A673 (cell line): ENCODE measurements at places on chromosomes 16 and 17. TPM values are rescaled to one million over a fixed set of nuclear protein-coding genes. Genes with fewer than 3 reads are reported as not detected.
A peak's percentile ranks its signal among the peaks of the same experiment; 100 is the strongest.

DNA sequence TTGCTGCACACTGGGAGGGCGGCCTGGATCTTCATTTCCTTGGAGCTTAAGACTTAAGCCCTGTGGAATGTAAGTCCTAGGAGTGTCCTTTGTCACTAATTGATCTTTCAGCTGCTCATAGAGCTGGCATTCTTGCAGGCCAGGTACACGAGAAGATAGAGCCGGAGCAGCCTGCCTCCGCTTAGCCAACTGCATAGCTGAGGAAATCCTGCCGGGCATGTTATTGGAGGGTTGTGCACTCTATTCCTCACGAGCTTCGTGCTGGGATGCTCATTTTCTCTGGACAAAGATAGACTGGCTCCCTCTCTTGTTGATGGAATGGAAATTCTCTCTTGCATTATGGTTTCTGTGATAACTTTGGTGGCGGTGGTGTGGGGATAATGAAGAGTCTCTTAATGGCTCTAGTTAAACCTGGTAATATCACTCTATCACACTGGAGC is 76.9 kb downstream of the RPA1 start:
- peak; percentile 25 for DNase-seq

DNA sequence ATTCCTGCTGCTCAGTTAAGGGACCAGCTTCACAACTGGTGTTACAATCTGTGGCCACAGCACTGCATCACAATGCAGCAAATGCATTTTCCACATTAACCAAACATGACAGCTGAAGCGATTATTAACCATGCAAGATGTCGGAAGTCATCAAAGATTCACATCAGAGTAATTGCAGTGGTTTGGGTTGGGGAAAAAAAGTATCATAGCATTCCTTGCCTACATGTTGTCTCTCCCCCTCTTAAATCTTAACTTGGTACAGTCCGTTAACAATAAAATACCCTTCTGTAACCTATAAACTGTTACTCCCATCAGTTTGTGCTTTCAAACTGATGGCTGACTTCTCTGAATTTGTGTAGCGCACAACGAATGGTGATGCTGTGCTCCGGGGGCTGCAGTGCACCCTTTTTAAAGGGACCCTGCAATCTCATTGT is 51.6 kb downstream of the NUP93 start:
- peak; percentile 44 for DNase-seq

DNA sequence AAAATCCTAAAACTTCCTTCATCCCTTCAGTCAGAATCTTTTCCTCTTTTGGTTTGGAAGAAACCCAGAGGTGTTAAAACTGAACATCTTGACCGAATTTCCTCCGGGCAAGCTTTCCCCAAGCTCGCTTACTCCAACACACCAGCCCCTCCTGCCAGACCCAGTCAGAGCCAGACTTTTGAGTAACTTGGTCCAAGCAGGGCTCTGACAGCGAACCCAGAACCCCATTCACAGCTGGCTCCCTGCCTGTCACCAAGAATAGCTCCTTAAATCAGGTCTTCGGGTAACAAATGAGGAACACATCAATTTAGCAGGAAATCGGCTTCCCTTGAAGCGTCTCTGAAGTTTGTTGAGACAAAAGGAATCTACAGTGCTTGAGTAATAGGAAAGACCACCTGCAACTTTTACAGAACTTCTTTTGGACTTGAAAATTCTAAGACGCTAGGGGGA is 27.3 kb downstream of the GAS7 start:
- DNase-seq = no peak

- no peak for DNase-seq
Measured at GRCh38 chr17:50057521-50057991, 1.6 kb downstream of the ITGA3 start.

GRCh38 chr17:19720631-19721426 is 4.4 kb upstream of the SLC47A2 start:
- DNase-seq = no peak

GRCh38 chr16:9107025-9107970 is 15.9 kb downstream of the HAPSTR1 start:
- DNase-seq = no peak

GRCh38 chr17:50881182-50881581 is 15.0 kb upstream of the TOB1 start:
- no peak for DNase-seq

DNA sequence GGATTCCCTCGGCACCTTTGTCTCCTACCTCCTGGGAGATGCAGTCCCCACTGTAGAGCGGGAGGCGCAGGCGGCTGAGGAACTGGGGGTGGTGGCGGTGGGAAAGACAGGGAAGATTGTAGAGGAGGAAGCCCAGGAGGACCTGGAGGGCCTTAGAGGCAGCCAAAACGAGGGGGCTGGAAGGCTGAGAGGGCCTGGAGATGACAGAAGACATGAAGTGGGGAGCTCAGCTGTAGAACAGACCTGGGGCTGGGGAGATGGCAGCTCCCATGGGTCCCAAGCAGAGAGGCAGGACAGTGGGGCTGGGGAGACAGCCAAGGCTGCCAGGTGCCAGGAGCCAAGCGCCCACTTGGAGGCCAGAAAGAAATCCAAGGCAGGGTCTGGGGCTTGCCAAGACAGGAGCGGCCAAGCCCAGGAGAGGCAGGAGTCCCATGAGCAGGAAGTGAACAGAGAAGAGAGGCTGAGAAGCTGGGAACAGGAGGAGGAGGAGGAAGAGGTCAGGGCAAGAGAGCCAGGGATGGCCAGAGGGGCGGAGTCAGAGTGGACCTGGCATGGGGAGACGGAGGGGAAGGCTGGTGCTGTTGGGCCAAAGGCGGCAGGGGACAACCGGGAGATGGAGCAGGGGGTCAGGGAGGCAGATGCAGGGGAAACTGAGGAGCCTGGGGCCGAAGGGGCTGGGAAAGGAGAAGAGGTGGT is 803 bp downstream of the APOBR start:
- DNase-seq = no peak

- DNase-seq = no peak
Measured at GRCh38 chr16:77500934-77501664, 66.3 kb upstream of the ADAMTS18 start.

DNA sequence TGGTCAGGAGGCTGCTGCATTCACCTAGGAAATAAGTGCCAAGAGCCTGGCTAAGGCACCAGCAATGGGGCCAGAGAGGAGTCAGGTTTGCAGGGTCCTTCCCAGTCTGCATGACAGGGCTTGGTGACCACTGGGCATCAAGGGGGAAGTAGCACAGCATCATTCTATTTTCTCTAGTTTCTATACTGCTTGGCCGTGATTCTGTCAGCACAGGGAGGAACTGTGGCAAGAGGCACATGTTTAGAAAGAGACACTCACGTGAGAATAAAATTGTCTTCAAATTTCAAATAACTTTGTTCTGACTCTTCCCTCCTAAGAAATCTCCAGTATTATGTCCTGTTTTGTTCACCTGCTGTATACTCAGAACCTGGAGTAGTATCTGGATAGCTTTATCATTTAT is 37.8 kb downstream of the ERN1 start:
- DNase-seq = no peak

DNA sequence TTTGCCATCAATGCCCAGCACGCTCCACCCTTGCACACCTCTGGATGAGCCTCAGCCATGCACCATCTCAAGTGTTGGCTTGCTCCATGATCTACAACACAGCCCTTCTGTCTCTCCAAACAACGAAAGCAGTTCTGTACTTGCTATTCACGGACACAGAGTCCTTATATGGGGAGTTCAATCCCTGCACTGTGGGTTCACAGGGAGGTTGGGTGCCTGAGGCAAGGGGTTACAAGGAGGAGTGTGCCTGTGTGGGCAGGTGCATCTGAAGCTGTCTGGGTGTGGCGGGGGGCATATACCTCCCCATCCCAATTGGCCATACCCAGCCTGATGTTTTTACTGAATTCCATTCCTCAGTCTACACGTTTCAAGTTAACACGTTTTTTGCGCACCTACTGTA is 5.6 kb downstream of the RUNDC3A start:
- no peak for DNase-seq

DNA sequence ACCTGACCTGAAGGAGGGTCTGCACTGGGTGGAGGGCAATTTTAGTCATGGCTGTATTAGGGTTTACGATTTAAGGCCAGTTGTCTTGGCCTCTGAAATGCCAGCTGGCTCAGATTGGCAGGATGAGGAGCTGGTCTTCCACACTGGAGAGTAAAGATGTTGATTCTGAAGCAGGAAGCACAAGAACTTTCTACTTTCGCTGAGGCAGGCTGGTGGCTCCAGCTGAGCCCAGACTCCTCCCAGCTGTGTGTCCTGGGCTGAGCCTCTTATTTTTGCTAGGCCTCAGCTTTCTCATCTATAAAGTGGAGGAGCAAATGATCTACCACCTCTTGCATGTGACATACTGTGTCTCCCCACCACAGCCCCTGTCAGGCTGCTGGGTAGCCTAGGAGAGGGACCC is 74.4 kb downstream of the MRM1 start:
- no peak for DNase-seq

GRCh38 chr17:33689725-33690124 is 396.6 kb upstream of the ASIC2 start:
- DNase-seq = no peak

DNA sequence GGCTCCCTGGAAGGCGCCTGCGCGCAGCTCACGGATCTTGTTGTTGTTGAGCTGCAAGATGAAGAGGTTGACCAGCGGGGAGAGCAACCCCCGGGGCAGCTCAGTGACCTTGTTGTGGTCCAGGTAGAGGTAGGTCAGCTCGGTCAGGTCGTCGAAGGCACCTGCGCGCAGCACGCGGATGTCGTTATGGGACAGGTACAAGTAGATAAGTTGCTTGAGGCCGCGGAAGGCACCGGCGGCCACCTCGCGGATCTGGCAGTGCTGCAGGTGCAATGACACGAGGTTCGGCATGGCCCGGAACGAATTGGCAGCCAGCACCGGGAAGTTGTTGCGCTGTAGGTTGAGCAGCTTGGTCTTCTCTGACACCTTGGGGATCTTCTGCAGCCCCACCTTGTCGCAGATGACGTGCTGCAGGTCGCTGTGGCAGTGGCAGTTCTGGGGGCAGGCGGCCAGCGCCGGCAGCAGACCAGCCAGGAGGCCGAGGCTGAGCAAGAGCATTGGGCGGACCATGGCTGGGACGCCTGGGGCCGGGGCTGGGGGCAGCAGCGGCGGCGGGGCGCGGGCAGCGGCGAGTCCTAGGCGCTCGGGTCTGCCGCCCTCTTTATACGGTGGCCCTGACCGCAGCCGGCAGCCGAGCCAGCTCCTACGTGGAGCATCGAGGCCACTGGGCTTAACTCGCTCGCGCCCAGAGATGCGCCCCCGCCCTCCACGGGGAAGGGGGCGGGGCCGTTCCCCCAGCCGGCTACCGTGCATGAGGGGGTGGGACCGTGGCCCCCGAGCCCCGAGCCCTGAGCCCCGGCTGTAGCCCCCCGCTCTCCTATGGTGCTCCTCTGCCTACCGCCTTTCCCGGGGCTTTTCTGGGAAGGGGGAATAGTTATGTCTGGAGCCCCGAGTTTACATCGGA is at the start of gene CHAD:
CHAD (minus strand) TSS at position 577 of the 904 bp plus-strand sequence; CDS start at position 510, 67 bp downstream.
- DNase-seq = no peak

DNA sequence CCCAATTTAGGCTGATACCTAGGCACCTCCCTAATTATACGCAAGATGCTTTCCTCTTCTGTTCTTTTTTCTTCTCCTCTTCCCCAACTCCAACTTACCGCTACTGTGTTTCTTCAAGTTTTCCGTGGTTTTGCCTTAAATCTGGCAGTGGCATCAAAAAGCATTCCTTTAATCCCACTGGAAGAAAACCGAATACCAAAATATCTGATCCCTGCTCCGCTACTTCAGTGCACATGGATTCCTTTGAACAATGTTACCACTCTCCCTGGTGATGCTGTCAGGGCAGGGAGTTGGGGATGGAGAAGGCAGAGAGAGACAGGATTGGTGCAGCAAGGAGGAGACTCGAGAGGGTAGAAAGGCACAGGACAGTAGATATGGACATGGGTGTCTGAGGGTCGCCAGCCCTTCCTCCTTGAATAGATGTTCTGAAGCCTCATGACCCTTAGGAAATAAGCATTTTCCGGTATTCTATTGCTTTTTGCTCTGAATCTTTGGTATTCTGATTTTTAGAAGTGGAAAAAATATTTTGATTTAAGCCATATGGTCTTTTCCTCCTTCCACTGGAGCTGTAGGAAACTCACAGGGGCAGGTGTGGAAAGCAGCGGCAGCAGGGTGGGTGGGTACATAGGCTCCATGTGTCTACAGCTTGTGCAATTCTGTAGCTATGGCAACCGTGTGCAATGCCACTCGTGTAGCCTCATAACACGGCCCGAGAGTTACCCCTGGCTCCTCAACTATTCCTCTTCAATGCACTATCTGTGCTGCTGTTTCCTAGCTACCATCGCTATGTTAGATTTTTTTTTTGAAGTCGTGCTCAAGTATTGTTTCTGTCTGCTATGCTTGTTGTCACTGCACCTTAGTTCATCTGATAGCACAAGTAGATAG is 32.3 kb upstream of the TANC2 start:
- no peak for DNase-seq

GRCh38 chr17:19250421-19251173 is 13.4 kb downstream of the EPN2 start:
- no peak for DNase-seq

- no peak for DNase-seq
Measured at GRCh38 chr17:42844761-42845555, 578 bp downstream of the AOC2 start.

DNA sequence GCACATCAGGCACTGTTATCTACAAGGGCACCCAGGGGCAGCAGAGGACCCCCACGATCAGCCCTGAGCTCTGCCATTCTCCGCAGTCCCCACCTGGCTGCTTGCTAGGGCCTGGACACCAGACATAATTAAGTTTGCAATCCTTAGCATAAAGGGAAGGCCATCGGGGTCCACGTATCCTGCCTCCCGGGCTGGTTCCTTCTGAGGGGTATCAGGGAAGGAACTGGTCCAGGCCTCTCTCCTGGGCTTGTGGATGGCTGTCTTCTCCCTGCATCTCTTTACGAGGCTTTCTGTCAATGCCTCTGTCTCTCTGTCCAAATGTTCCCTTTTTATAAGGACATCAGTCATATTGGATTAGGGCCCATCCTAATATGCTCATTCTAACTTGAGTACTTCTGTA is 77.8 kb downstream of the CYLD start:
- no peak for DNase-seq

DNA sequence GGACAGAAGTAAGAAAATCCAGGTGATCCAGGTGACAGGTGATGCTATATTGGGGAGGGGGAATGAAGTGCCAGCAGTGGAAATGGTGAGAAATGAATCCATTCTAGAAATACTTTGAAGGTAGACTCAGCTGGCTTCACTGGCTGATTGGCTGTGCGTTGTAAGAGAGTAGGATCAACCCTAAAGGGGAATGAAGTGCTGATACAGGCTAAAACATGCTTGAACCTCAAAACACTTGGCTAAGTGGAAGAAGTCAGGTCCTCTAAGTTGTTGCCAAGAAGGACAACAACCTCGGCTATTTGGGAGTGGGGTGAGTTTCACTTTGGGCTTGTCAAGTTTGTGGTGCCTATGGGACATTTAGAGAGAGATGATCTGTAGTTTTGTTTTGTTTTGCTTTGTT is 24.1 kb upstream of the SCNN1B start:
- DNase-seq = no peak

GRCh38 chr17:69947027-69947759 is 127.8 kb upstream of the KCNJ16 start:
- no peak for DNase-seq

GRCh38 chr16:56227936-56228335 is 36.6 kb downstream of the GNAO1 start:
- no peak for DNase-seq

RASL10B gene
- total RNA-seq = 15.9 TPM in 2 replicates

KRT38 gene
- total RNA-seq = not detected in 2 replicates

SGSH gene
- 32.8 and 33.4 TPM in 2 replicates for total RNA-seq

ZP2 gene
- total RNA-seq = not detected in 2 replicates

KRTAP3-2 gene
- total RNA-seq = not detected in 2 replicates

GLIS2 gene
- 10.6 and 15.4 TPM in 2 replicates for total RNA-seq

TBC1D3H gene
- total RNA-seq = not detected in 2 replicates

BCAR1 gene
- total RNA-seq = 42.2 and 47.3 TPM in 2 replicates
